ENCODE measurements at places on chromosomes 7 and 10.

DNA sequence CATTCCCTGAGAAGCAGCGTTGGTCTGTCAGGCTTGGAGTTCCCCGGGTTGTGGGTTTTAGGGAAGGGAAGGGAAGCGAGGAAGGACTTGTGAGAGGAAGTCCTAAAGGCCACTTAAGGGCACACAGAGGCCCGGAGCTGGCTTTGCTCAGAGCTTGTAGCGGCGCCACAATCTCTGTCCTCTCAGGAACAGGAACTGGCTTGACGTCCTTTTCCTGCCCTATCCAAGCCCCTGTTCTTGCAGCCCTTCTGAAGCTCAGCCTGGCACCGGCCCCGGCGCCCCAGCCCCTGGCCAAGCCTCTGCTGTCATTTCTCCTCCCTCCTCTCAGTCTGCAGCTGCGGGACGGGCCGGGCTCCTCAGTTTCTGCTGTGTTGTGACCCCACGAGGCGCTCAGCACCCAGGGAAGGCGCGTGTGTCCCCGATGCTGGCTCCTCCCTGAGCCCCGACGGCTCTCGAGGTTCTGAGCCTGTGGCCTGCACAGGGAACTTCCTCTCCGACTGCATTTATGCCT lies at the start of gene GIMAP8:
Gene GIMAP8, plus strand, starts transcription at position 140 of the 511 bp plus-strand sequence. CDS start 16,069 bp downstream, outside the sequence.
- no peak for DNase-seq

GRCh38 chr10:31584098-31584631 lies 265.1 kb downstream of the ZEB1 start:
- DNase-seq, result no peak

DNA sequence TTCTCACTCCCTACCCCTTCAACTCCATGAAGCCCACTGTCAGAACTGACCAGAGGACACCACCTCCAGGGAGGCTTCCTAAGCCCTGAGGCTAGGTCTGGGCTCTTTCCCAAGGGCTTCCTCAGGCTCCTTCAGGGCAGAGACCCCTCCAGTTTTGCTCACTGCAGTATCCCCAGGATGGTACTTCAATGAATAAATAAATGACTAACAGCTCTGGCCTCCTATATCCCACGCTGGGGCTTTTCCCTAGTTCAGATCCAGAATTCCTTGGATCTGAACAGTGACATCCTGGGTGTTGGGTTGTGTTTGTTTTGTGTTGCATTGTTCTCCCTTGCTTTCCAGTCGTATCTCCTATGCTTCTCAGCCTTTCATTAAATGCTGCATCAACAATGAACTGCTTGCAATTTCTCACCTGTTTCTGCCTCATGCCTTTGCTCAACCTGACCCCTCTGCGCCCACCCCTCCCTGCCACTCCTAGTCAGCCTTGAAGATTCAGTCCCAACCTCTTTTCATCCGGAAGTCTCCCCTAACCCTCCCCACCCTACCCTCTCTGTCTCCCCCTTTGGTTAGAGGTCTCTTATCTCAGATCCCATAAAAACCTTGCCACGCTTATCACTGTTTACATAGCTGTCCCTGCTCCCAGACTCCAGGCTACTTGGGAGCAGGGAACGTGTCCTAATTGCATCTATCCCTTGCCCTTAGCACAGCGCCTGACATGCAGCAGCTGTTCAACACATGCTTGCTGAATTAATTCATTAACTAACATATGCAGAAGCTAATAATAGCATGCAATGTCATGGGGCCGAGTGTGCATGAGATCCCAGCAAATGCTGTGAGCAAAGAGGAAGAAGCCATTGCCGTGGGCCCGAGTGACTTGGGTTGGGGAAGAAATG lies 41.7 kb downstream of the PPP1R3C start:
- DNase-seq, result no peak

DNA sequence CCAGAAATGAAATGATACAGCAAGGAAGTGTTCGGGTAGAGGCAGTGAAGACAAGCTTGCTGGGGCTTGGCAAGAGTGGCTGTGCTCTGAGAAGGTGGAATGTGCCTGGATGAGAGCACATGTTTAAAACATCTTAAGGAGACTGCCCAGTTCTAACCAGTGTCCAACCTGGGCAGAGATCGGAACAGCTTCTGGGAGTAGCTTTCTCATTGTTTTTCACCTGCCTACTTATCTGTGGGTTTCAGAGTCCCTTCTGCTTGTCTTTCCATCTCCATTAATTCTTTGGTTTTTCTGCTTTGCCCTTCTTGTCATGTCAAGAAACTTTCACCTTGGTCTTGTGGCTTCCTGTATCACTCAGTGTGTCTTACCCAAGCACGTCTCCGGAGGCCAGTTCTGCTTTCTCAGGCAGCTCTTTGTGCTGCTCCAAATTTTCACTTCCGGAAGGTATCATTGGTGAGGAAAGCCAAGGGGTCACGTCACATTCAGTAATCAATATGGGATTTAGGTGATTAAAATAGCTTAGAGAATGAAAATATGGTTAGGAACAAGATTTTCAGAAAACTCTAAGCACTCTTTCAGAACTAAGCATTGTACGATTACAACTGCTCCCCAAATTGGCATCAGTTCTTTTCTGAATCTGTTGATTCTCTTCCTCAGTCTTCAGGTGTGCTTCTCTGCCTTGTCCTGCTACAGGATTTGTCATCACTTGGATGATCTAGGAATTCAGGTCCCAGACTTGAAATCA lies 5.5 kb upstream of the LAMB4 start:
- no peak for DNase-seq

GRCh38 chr10:75826846-75827245 lies 395.4 kb downstream of the LRMDA start:
- no peak for DNase-seq

DNA sequence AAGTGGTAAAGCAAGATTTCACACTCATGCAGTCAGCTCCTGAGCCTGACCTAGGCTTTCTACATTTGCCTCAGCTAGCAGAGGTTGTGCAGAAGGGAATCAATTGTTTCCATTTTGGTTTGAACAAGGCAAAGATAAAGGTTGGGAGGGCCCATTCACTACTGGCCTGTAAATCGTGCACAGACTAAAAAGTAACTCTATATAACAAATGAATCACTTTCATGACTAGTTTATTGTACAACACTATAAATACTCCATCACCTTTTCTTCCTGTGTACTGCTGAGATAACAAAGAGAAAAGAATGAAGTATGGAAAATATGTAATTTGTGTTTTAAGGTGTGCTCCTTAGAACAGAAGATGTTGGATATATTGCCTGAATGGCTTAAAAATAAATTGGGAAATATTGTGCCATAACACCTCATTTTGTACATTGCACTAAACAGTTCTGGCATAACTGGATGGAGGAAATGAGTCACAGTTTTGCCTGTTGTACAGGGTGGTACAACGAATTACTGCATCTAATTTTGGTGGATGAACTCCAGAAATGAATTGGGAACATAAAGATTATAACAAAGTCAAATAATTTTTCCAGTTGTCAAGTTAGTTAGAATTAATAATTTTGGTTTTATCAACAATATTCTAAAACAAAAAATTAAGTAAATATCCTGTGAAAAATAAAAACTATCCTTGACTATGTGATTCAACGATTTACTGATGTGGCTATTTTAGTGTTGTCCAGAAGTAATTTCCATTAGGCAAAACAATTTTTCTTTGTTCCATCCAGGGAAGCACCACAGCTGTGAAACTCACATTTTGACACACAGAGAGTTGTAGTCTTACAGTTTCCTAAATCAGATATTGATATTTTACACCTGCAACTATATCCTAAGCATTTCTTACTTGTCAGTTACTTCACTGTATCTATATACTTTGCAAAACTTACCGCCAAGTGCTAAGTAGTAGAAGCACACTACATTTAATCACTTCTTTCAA lies 18.0 kb downstream of the SEMA3C start:
- DNase-seq, result no peak

GRCh38 chr10:52297747-52298146 lies 16.3 kb upstream of the DKK1 start:
- no peak for DNase-seq

DNA sequence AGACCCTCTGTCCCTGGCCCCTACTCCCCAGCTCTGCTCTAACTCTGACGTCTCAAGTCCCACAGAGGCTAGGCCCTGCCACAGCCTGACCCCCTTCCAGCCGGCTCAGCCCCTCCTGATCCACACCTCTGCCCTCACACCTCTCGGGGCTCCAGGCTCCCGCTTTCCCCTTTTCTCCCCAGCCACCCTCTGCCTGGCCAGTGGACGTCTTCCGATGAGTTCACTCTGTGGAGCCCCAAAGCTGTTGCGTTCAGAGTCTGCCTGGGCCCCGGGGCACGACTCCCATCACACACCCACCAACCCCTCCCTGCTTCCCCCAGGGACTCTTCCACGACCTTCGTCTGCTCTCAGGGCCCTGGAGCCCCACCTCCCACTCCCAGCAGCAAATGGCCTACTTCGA lies 18.4 kb upstream of the TBRG4 start:
- no peak for DNase-seq

- no peak for DNase-seq
Measured at GRCh38 chr7:27933671-27934565, 194.0 kb downstream of the TAX1BP1 start.

- DNase-seq, result no peak
Measured at GRCh38 chr7:155648752-155649339, 4.4 kb downstream of the RBM33 start.

DNA sequence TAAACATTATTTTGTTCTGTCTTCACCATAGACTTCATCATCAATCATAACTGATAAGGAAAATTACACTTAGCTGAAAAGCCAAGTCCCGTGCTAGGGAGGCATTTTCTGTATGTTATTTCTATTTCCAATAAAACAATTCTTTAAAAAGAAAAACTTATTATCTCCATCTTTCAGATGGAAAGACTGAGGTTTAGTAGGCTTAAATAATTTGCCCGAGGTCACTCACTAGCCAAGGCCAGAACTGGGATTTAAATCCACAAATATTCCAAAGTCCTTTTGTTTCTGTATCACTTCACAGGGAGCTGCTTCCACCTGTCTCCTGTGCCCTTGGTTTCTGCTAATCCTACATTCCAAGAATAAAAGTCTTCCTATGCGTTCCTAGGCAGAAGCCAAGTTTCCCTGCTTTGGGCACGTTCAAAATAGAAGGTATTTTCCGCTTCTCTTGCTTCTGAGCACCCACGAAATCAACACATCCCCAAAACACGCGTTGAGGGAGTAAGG lies 732 bp downstream of the CPVL start:
- DNase-seq, result no peak

- DNase-seq, result no peak
Measured at GRCh38 chr10:6271663-6272062, 68.9 kb downstream of the PFKFB3 start.

- DNase-seq, result no peak
Measured at GRCh38 chr10:103676851-103677417, 178.4 kb downstream of the SH3PXD2A start.

DNA sequence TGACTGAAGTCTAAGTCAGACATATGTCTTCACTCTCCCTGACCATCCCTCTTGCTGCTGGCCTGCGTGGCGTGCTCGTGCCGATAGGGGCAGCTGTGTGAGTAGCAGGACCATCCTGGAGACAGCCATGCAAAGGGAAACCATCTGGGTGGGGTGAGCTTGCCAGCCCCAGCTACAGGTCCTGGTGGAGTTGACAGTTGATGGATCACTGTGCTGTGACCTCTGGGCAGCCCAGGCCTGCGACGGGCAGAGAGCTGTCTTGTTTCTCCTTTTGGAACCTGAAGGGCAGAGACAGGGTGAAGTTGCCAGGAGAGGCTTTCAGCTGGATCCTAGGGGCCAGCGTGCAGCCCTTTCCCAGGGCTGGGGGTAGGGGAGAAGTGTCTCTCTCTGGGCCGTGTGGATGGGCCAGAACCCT lies 44.7 kb downstream of the GRK5 start:
- no peak for DNase-seq
